ENCODE measurements at places on chromosomes 7 and 10.
A peak's percentile ranks its signal among the peaks of the same experiment; 100 is the strongest.

DNA sequence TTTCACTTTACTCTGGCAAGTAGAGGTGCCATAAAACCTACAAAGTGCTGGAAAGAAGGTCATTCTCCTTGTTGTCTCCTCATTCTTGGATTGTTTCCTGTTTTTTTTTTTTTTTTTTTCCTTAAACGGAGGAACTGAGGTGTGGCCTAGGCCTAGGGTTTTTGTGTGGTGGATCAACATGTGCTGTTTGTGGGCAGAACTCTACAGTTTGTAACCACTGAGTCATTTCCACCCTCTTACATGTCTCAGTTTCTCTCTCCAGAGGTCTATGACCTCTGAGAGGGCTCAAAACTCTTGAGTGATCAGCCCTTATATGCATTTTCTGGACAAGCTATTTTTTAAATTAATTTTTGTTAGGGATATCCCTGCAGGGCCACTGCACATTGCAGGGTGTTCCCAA lies 296.0 kb downstream of the PPP1R3A start:
- DNase-seq: no peak

GRCh38 chr7:2817456-2817855 lies 26.7 kb downstream of the GNA12 start:
- no peak for DNase-seq

DNA sequence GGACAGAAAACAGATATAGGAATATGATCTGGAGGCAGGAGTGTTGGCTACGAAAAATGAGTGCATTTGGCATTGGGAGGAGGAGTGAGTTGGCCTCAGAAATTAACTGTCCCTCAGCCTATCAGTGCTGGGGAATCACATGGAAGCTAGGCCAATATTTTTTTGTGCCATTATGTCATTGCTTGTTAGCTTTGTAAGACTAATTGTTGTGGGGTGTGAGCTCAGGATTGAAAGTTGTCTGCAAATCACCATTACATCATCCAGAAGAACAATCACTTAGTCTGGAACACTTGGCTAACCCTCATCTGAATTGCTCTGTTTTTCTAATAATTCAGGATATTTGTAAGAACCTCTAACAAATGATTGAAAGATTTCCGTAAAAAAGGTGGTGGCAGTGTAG lies 45.2 kb upstream of the SEMA3D start:
- no peak for DNase-seq

- DNase-seq: peak; percentile 86
Observed at GRCh38 chr7:6248581-6248980, 23.8 kb downstream of the CYTH3 start.

- no peak for DNase-seq
Observed at GRCh38 chr7:111931016-111931517, 275.1 kb downstream of the DOCK4 start.

DNA sequence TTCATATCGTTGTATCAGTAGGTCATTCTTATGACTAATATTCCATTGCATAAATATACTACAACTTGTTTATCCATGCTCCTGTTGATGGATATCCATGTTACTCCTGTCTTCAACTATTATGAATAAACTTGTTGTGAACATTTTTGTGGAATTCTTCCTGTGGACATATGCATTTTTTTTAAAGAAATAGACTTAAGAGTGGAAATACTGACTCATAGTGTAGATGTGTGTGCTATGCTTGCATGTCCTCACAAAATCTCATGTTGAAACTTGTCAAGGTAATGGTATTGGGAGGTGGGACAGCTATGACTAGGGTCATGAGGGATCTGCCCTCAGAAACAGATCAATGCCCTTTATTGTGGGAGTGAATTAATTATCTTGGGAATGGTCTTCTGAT lies 240.5 kb upstream of the PRSS58 start:
- peak; percentile 13 for DNase-seq

- peak; percentile 82 for DNase-seq
Observed at GRCh38 chr7:40986351-40986873, 716.5 kb downstream of the INHBA start.

DNA sequence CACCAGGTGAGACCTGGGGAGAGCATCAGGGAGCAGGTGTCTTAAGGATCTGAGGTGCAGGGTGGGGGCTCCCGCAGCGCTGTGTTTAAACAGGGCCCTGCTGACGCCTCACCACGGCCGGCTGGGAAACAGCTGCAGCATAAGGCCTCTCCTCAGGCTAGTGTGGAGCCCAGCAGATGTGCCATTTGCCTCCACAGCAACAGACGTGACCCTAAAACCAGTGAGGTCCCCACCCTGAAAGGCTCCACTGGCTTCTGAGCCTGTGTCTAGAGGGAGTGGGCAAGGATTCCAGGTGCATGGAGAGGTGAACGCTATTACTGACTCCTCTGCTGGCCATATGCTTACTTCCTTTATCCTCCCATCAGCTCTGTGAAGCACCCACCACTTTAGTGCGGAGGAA lies 47.8 kb downstream of the SYPL1 start:
- no peak for DNase-seq

- DNase-seq: no peak
Observed at GRCh38 chr10:61682323-61682722, 19.6 kb downstream of the CABCOCO1 start.

DNA sequence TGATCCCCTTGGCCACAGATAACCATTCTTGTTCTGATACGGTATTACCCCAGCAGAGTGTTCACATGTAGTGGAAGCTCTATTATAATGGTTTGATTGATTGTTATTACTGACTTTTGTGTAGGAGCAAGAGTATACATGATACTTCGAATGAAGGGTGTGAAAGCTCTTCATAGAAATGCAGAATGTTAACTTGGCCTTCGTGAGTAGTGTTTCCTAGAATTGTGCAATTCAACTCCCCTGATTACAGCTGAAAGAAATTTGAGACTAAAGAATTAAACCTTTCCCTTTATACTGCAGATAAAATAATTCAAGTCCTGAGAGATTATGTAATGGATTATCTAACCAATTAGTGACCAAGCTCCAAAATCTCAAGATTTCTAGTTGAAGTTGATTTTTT lies 38.2 kb downstream of the MKLN1 start:
- peak; percentile 23 for DNase-seq

DNA sequence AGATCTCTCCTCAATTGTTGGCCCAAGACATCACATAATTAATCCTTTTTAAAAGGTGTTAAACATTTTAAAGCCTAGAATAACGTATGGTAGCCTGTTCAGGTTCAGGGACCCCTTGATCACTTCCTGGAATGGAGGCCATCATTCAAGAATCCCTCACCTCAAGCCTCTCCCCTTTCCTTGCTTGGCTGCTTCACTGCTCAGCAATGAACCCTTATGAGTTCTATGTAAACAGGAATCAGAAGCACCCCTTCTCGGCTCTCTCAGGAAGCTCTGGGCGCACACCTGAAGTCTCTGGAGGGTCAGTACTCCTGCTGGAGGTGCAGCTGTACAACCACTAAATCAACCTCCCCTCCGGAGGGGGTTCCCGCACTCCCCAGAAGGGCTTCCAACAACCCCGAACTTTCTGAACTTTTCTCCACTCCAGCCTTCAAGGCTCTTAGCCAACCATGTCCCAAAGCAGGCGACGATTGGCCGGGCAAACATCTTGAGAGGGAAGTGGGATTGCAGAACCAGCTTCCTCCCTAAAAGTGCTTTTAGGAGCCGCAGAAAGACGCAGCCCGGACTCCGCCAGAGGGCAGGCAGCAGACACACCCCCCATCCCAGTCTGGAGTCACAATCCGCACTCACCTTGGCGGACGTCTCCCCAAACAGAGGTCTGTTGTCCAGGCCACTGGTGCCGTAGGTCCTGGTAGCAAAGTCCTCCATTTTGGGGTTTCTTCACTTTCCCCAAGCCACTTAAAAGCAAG lies 562 bp downstream of the TMEM243 start:
- peak; percentile 40 for DNase-seq

DNA sequence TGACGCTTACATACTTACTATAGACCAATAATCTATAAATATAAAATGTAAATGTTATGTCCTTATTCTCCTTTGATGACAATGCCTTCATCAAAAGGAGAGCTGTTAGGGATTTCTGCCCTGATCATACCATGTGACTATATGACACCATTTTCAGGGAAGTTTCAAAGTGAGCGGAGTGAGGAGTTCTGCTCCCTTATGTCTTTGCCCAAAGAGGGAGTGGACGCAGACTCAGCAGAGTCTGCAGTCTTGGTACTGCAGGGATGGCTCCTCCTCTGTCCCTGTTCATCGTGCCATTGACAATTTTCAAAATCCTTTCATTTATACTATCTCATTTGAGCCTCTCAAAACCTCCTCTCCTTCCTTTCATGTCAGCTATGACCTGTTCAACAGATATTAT lies 27.9 kb downstream of the HYAL4 start:
- no peak for DNase-seq

- DNase-seq: peak; percentile 24
Observed at GRCh38 chr7:16114633-16115032, 306.7 kb downstream of the CRPPA start.

GRCh38 chr7:134692344-134692705 lies 45.7 kb downstream of the BPGM start:
- no peak for DNase-seq

- DNase-seq: no peak
Observed at GRCh38 chr10:11887381-11888227, 64.4 kb downstream of the PROSER2 start.

GRCh38 chr7:115474137-115474536 lies 552.2 kb downstream of the MDFIC start:
- DNase-seq: no peak

DNA sequence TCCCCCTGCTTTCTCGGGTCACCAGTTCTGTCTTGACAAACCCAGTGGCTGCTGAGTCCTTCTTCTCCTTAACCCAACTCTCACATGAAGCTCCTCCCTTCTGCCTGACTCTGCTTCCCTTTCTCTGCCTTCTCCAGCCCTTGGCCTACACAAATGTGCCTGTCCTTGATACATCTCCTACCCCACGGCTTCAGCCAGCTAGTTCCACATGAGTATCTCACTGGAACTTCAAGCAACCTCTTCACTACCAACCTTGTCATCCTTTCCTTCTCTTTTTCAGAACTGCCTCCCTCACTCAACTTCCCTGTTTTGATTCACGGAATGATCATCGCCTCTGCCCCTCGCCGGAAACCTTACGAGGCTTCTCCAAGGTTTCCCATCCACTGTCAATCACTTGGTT lies 55.9 kb downstream of the PDIA4 start:
- DNase-seq: no peak

DNA sequence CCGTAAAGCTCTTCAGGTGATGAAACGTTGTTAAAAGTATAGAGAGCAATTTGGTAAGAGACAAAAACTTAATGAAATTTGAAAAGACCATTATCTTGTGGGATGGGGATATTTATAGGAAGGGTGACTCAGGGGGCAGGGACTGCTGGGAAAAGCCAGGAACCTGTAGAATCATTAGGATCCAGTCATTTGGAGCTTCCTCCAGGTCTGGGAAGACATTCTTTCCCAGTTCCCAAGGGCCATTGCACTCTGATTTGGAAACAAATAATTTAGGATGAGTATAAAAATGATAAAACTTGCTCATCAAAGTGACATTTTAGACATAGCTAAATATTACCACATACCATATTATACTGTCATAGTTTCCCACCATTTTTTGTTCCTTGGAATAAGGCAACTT lies 143.9 kb downstream of the PFKFB3 start:
- peak; percentile 74 for DNase-seq

- DNase-seq: no peak
Observed at GRCh38 chr7:151807846-151808245, 69.1 kb downstream of the PRKAG2 start.

- peak; percentile 18 for DNase-seq
Observed at GRCh38 chr7:104179178-104179577, 28.6 kb downstream of the ORC5 start.

DNA sequence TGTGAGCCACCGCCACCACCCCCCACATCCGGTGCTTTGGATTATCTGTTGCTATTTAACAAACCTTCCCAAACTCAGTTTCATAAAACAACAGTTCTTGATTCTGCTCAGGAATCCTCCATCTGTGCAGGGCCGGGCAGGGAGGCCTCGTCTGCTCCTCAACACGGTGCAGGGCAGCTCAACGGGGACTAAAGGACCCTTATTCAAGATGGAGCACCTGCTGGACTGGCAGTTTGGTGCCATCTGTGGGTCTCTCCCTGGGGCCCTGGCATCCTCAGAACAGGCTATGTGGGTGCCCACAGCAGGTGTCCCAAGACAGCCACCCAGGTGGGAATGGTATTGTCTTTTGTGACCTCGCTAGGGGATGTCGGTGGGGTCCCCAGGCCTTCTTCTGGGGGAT lies 31.0 kb upstream of the ELFN1 start:
- DNase-seq: no peak

DNA sequence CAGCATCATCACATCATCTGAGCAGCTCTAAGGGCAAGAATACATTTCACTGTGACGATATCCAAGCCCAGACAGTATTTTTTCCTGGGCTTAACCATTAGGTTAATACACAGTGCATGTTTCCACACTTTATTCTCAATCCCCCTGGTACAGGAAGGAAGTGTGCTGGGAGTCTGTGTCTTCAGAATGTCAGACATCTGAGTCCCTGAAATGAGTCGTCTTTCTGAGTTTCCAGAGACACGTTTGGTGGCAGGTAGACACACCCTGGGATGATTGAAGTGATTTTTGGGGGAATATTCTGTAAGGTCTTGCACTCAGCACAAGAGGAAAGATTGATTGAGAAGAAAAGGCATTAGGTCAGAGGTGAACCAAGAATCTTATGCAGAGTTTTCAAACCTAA lies 13.1 kb upstream of the SHH start:
- no peak for DNase-seq

GRCh38 chr7:142585425-142585824 lies 163.8 kb upstream of the PRSS1 start:
- no peak for DNase-seq

DNA sequence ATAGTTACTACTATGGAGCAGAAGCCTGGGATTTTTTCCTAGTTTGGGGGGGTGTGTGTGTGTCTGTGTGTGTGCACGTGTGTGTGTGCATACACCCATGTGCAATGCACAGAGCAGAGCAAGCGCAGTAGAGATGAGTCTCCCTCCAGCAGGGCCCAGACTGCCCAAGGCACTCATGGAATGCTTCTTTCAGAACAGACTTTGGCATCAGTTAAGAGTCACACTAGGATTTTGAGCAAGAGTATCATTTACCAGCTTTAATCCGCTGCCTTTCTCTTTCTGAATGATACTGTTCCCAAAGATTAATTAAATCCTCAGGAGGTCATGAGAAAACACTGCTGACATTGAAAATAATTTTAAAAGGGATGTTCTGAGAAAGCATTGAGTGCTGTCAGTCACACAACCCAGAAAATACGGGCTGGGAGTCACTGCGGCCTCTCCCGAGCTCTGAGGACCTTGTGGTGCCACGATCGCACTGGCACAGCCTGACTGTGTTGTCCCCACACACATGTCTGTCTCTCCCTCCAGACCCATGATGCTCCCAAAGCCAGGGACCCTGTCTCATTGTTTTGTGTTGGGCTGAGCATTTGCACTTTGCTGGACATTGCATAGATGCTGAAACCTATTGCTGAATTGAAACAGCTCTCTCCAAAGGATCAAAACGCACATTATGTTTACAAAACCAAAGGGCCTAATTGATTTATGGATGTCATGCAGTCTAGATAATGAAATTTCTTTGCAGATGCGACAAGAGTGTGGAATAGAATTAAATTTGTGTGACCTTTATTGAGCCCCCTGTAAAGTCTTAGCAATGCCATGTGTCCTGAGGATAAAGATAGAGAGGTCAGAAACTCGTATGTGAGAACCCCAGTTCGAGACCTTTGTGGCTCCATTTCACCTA lies 54.7 kb upstream of the FIGNL1 start:
- no peak for DNase-seq
